ENCODE measurements at places on chromosomes 13 and 19. TPM values are rescaled to one million over a fixed set of nuclear protein-coding genes. Genes with fewer than 3 reads are reported as not detected.
A peak's percentile ranks its signal among the peaks of the same experiment; 100 is the strongest.

Gene TRPM4
- polyA plus RNA-seq: 47.6 TPM

Gene NAPSA
- polyA plus RNA-seq: 268 TPM

DNA sequence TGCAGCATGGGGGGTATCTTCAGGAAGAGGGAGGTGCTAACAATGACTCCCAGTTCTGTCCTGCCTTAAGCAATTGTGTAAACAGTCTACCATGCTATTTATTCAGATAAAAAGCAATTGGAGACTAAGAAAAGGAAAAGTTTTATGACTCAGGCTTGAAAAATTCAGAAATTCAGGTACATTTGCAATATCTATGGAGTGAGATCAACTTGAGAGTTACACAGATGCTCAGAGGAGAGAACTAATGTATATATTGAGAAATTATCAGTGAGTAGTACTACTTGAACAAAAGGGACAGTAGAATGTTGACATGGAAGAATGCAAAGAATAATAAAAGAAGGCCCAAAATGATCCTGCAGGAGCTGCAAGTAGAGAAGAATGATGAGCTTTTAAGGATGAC is 277.6 kb upstream of the DACH1 start:
- no peaks in the 10 kb centered on the region for H3K36me3 ChIP-seq
- no peaks in the 10 kb centered on the region for H3K27me3 ChIP-seq
- no peak overlapping the region for H3K4me3 ChIP-seq
- no peak overlapping the region for H3K27ac ChIP-seq
- no peak for DNase-seq

Gene CBY2
- not detected for polyA plus RNA-seq

Gene UPK1A
- 0.32 TPM for polyA plus RNA-seq

DNA sequence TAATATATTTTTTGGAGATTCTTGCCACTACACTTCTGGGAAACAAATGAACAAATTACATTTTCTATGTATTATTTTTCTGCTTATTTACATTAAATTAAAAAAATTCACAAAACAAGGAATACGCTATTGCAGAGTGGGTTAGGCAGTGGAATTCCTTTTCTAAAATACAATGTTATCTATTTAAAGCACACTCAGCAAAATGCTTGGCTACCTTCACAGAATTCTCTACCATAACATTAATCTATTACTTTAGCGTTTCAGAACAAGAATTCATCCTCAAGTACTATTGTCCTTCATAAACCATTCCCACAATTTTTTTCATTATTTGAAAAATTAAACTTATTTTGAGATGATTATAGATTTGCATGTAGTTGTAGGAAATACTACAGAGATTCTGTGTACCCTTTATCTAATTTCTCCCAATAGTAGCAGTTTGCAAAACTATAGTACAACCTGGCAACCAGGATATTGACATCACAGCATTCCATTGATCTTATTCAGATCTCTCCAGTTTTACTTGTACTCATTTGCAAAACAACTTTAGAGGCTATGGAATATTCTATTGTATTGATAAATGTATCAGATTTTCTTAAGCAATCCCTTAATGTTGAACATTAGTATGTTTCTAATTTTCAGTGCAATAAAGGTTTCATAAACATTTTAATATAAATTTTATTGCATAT is 120.9 kb downstream of the DLEU7 start:
- no peak for DNase-seq
- H3K36me3 ChIP-seq: no peaks in the 10 kb centered on the region
- no peaks in the 10 kb centered on the region for H3K27me3 ChIP-seq
- H3K27ac ChIP-seq: no peak overlapping the region
- no peak overlapping the region for H3K4me3 ChIP-seq

GRCh38 chr19:39122934-39123731 is 2.5 kb upstream of the PAK4 start:
- no peaks in the 10 kb centered on the region for H3K27me3 ChIP-seq
- DNase-seq: no peak
- no peak overlapping the region for H3K4me3 ChIP-seq
- H3K27ac ChIP-seq: no peak overlapping the region

- no peak overlapping the region for H3K4me3 ChIP-seq
- H3K27ac ChIP-seq: no peak overlapping the region
- DNase-seq: no peak
- no peaks in the 10 kb centered on the region for H3K36me3 ChIP-seq
- no peaks in the 10 kb centered on the region for H3K4me1 ChIP-seq
Observed at GRCh38 chr19:51398096-51398704, 7.8 kb upstream of the C19orf84 start.

Gene KLF16
- polyA plus RNA-seq: 10.4 TPM

- no peak for DNase-seq
- H3K27me3 ChIP-seq: no peaks in the 10 kb centered on the region
- H3K4me1 ChIP-seq: no peaks in the 10 kb centered on the region
- peak overlapping the region; percentile 32 for H3K27ac ChIP-seq
- H3K36me3 ChIP-seq: peaks cover 17% of the 10 kb centered on the region
Observed at GRCh38 chr13:51765142-51765515, 38.8 kb downstream of the DHRS12 start.

Gene ZNF737
- polyA plus RNA-seq: 6.8 TPM

Gene SYCN
- polyA plus RNA-seq: not detected

GRCh38 chr19:50794074-50794875 is 4.1 kb downstream of the ACP4 start:
- peak; percentile 63 for DNase-seq
- no peak overlapping the region for H3K4me3 ChIP-seq
- H3K27me3 ChIP-seq: no peaks in the 10 kb centered on the region
- no peak overlapping the region for H3K27ac ChIP-seq

DNA sequence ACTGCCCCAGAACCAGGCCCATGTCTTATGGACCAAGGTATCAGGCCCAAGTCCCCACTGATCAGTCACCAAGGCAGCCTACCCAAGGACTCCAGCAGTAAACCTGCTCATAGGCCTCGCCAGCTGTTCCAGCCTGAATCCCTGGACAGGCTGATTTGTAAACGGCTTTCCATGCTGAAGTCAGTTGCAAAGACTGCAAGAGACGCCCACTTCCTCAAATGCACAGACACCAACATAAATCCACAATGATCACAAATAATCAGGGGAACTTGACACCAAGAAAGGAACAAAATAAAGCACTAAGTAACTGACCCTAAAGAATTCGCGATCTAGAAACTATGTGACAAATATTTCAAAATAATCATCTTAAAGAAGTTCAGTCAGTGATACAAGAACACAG is 75.2 kb downstream of the RXFP2 start:
- no peak overlapping the region for H3K4me3 ChIP-seq
- no peaks in the 10 kb centered on the region for H3K36me3 ChIP-seq
- DNase-seq: no peak
- H3K4me1 ChIP-seq: no peaks in the 10 kb centered on the region
